ENCODE measurements at places on chromosomes 5 and 9.

GRCh38 chr9:95762322-95762721 is 113.2 kb upstream of the ERCC6L2 start:
- DNase-seq: no peak

DNA sequence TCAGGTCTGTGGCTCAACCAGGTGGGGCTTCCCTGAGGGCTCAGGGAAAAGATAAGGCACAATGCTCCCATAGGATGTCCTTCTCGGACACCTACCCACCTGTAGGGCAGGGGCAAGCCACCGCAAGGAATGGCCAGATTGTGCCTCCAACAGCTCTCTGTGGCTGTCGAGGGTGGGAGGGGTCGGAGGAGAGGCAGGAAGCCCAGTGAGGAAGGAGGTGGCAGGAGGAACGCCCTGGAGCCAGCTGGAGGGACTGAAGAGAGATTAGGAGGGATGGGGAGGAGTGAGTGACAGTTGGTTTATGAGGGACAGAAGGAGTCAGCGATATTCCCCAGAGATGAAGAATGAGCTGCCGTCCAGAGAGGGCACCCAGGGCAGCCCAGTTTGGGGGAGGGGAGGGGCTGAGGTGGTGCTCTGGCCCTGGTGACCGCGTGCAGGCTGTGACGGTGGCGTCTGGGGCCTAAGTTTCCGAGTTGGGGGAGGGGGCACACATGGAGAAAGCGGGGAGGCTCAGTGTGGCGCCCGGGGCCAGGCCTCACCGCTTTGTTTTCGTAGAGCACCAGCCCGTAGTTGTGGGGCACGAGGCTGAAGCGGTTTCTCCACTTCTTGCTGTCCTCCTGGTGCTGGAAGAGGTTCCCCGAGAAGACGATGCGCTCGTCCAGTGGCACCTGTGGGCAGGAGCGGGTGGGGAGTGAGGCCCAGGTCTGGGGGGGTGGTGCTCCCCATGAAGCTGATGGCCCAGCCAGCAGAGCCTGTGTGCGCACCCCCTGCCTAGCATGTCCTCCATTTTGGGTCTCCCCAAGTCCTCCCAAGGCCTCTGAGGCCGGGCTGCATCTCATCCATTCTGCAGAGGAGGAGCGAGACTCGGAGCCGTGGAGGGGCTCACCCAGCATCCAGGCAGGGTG is 75.6 kb downstream of the LRSAM1 start:
- DNase-seq: no peak

GRCh38 chr9:27655441-27655840 is 82.2 kb upstream of the C9orf72 start:
- no peak for DNase-seq

GRCh38 chr9:136171009-136171800 is 33.7 kb downstream of the LHX3 start:
- no peak for DNase-seq

- DNase-seq: no peak
These were observed 29.3 kb downstream of the CSF1R start for GRCh38 chr5:150057052-150057451.

DNA sequence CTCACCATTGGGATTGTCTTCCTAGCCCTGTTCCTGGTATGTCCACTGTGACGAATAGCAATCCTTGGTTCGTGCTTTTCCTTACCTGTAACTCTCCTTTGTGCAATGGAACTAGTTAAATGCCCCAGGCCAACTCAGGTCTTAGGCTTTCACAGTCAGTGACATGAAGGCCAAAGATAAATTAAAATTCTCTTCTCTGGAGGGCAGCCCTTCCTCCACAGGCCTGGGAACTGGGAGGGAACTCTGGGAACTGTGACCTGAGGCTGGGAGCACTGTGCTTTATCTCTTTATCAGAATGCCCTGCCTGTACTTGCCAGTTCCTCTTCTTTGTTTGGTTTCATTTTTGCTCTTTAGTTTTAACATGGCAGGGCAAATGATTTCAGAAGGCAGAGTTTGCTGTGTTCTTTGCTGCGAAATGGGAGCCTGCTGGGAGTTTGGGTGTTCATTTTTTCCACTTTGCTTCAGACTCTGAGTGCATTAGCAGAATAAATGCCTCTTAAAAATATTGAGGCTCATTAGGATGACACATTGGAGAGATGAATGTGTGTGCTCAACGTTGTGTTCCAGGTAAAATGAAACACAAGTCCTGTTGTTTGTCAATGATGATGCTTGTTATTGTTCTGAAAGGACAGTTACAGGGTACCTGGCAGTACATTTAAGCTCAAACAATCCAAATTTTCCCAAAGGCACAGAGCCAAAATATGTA is 118.1 kb downstream of the NUDT12 start:
- no peak for DNase-seq
